ENCODE measurements at places on chromosomes 2 and 18.

DNA sequence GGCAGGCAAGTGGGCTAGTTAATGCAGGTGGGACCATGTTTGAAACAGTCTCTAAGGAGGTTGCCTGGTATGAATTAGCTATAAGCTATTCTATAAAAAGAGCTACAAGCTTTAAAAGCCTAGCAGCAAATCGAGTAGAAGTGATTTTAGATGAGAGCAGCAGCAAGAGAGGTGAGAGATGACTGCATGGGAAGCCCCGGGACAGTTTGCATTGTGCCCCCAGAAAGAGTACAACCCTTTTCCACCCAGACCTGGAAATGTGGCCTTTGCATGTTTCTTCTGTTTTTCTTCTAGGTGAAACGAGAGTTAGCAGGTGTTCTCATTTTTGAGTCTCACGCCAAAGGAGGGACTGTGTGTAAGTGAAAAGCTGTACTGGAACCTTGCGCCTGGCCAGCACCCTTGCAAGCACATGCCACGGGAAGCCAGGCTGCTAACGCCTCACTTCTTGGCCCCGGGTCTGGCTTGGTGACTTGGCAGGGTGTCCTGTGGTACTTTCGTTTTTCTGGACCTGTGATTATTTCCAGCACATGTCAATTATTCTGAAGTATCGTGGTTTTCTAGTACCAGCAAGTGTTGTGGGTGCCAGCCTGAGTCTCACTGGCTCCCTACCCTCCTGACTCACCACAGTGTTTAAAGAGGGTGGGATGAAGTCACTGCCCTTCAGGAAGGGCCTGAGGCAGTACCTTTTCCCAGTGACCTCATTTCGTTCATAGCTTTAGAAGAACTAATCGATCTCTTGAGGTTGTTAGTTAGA is 90.3 kb upstream of the MAP3K20 start:
- DNase-seq = no peak

GRCh38 chr18:79901665-79902064 is 49.8 kb downstream of the SLC66A2 start:
- no peak for DNase-seq

GRCh38 chr2:85761512-85761944 is 7.7 kb downstream of the ATOH8 start:
- DNase-seq = no peak

DNA sequence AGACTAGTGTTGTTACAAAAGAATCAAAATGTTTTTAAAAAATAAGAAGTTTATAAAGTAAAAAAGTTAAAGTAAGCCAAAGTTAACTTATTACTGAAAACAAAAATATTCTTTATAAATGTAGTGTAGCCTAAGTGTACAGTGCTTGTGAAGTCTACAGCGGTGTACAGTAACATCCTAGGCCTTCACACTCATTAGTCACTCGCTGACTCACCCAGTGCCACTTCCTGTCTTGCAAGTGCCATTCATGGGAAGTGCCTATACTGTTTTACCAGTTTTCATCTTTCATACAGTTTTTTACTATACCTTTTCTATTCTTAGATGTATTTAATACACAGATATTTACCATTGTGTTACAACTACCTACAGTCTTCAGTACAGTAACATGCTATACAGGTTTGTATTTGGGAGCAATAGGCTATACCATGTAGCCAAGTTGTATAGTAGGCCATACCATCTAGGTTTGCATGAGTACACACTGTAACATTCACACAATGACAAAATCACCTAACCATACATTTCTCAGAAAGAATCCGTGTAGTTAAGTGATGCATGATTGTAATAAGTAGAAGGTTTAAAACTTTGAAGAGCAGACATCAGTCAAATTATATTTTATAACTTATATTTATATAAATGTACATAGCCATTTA is 13.4 kb downstream of the SERPINB7 start:
- DNase-seq = no peak

GRCh38 chr2:15527074-15527739 is 33.9 kb downstream of the NBAS start:
- DNase-seq = no peak

GRCh38 chr2:241138471-241138870 is 10.8 kb downstream of the PASK start:
- no peak for DNase-seq

DNA sequence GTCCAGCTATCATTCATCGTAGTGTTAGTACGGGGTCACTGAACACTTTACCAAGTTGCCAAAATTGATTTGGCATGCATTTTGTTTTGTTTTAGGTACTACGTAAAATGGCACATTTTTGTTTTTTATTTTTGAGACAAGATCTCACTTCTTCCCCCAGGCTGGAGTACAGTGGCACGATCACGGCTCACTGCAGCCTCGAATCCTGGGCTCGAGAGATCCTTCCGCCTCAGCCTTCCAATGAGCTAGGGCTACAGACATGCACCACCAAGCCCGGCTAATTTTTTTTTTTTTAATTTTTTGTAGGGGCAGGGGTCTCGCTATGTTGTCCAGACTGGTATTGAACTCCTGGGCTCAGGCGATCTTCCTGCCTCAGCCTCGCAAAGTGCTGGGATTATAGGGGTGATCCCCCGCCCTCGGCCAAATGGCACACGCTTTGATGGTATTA is 786 bp downstream of the TAF1B start:
- no peak for DNase-seq

DNA sequence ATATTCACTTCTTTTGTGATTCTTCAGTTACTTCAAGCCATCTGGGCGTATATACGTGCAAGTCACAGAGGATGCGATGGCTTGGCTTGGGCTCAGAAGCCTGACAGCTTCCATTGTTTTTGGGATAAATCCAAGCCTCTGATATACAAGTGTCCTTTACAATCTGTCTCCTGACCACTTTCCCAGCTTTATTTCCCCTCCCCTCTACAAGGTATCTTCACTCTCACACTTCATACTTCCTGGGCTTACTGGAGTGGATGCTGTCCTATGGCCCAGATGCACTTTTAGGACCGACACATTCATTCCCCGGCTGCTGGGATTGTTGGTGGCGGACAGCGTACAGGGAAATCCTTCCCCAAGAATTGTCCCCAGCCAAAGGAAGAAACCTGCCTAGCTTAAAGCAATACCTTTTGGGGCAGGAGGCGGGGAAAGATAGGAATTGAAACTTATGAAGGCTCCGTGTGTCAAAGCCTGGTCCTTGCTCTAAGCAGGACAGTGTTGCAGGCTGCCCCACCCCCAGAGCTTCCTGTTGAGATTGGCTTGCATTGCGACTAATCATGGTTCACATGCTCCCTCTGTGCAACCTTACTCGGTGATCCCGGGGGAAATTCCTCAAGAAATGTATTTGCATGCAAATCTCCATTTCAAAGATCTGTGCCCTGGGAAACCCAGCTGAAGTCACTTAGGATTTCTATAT is 802.9 kb upstream of the ID2 start:
- no peak for DNase-seq

DNA sequence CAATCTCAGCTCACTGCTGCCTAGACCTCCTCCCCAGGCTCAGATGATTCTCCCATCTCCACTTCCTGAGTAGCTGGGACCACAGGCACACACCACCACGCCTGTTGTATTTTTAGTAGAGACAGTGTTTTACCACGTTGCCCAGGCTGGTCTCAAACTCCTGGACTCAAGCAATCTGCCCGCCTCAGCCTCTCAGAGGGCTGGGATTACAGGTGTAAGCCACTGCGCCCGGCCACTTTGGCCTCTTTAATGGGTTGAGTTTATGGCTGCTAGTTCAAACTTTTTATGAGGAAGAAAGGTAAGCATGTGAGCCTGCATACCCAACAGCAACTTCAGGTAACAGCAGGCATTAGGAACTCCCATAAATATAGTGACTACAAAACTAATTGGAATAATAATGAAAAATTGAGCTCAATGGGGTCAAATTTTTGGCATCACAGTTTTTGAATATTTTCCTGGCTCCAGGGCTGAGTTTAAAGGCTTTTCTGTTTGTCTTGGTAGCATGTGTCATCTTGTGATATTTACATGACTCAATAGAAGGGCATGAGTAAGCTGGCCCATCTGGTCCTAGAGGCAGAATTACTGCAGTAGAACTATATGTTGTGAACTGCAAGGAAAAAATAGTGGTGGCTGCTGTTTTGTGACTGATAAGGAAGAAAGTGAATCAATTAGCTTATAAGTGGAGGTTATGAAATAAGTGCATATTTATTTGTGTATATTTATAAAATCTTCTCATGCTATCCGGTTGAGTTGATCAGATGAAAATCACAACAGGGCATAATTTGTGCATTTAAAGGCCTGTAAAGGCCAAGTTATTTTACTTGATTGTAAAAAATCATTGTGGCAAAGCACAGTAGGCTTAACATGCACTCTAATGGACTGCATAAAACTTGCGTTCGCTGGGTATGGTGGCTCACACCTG is 24.8 kb downstream of the GALM start:
- no peak for DNase-seq

- DNase-seq = no peak
Observed at GRCh38 chr18:74137920-74138538, 9.6 kb downstream of the FBXO15 start.

- DNase-seq = peak; percentile 49
Observed at GRCh38 chr2:88753833-88754584, 62.5 kb downstream of the RPIA start.

Measured in CD4-positive, alpha-beta T cell (primary cell).